Vein endothelial cell (primary cell): ENCODE measurements at places on chromosomes 5 and 9. TPM values are rescaled to one million over a fixed set of nuclear protein-coding genes. Genes with fewer than 3 reads are reported as not detected.

The FREM1 gene
- under 0.01 TPM in 1 of 2 replicates, not detected in the other for total RNA-seq

The IFNB1 gene
- not detected in 2 replicates for total RNA-seq

The PTGS1 gene
- 5.2 and 5.5 TPM in 2 replicates for total RNA-seq

The ACSL6 gene
- not detected in 2 replicates for total RNA-seq

The LCP2 gene
- total RNA-seq = 2.2 TPM in 1 of 2 replicates, not detected in the other

The CAMSAP1 gene
- 31.2 and 39.5 TPM in 2 replicates for total RNA-seq

The SOHLH1 gene
- total RNA-seq = not detected in 2 replicates

The PCDHGA9 gene
- 5.6 and 6.1 TPM in 2 replicates for total RNA-seq

The CCL21 gene
- not detected in 2 replicates for total RNA-seq
